Stimulated activated CD4-positive, alpha-beta T cell treated with anti-CD3 and anti-CD28 coated beads, TNF-alpha, amount 100 ng/mL, for 24 hours (primary cell): ENCODE measurements at places on chromosomes 11 and 22.

- DNase-seq = peak; percentile 68
Measured at GRCh38 chr11:64246871-64247728, at the start of gene PPP1R14B. Gene PPP1R14B, minus strand, starts transcription at chr11:64246943. Its CDS starts 270 bp downstream, at chr11:64246673.

GRCh38 chr11:46555267-46556054, 38.4 kb downstream of the AMBRA1 start:
- DNase-seq = no peak

- DNase-seq = no peak
Measured at GRCh38 chr11:8375932-8376331, 112.3 kb upstream of the LMO1 start.

GRCh38 chr11:110196241-110196754, 100.1 kb downstream of the RDX start:
- DNase-seq = no peak

GRCh38 chr11:44607987-44608386, 42.5 kb downstream of the CD82 start:
- no peak for DNase-seq

- no peak for DNase-seq
Measured at GRCh38 chr11:32416301-32416700, 19.0 kb downstream of the WT1 start.

DNA sequence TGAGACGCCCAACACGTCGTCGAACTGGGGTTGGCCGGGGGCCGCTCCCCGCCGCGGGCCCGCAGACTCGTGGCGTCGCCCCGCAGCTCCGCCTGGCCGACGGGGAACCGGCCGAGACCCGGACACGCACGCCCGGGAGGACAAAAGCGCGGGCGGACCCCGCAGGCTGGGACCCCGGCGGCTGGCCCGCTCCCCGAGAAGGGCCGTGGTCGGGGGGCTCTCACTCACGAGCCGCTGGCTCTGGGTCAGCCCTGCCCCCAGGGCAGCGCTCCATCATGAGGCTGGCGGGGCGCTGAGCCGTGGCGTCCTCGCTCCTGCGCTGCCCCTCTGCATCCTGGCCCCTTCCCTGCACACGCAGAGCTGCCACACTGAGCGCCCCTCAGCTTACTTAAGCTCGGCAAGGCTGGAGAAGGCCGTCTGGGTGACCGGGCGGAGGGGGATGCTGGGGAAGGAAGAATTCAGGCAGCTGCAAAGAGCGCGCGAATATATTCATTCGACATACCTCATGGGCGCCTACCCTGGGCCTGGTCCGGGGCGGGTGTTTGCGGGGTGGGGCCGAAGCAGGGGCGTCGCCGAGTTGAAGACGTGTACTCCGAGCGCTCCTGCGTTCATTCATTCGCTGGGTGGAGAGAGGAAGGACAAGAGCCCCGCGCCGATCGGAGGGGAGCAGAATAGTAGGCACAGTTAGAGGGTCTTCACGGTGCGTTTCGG, 579 bp upstream of the CYB5R2 start:
- DNase-seq = no peak

DNA sequence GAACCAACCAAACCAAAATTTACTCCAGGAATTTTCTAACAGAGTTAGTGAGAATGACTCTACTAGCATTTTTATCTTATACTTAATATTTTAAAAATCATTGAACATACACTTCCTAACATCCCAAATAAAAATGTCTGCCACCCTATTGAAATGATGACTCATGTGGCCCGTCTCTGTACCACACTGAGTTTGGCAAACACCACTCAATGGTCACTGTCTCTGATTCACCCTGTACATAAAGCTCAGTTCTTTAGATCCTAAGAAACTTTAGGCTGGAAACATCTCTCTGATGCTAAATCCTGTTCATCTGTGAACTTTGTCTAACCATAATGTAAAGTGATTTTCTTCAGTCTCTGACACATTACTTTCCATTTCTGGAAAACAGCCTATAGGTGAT, 182.0 kb downstream of the CWF19L2 start:
- DNase-seq = no peak

- no peak for DNase-seq
Measured at GRCh38 chr11:130608287-130608686, 159.8 kb downstream of the ADAMTS15 start.

GRCh38 chr11:70066136-70066520, 12.0 kb upstream of the ANO1 start:
- DNase-seq = no peak

GRCh38 chr11:110614031-110614430, 98.2 kb downstream of the ARHGAP20 start:
- no peak for DNase-seq

- DNase-seq = no peak
Measured at GRCh38 chr11:35088676-35089075, 50.3 kb upstream of the CD44 start.

GRCh38 chr11:44002191-44003093, 45.3 kb upstream of the ACCSL start:
- DNase-seq = no peak

GRCh38 chr11:5339771-5340322, 3.5 kb downstream of the OR51B5 start:
- DNase-seq = no peak

- DNase-seq = no peak
Measured at GRCh38 chr11:46639197-46639839, 22.0 kb downstream of the ATG13 start.

- no peak for DNase-seq
Measured at GRCh38 chr11:59259867-59260475, 47.2 kb upstream of the MPEG1 start.

GRCh38 chr22:43152357-43153071, 1.2 kb downstream of the TSPO start:
- peak; percentile 38 for DNase-seq

- DNase-seq = no peak
Measured at GRCh38 chr22:18121954-18122554, 11.4 kb downstream of the TUBA8 start.

DNA sequence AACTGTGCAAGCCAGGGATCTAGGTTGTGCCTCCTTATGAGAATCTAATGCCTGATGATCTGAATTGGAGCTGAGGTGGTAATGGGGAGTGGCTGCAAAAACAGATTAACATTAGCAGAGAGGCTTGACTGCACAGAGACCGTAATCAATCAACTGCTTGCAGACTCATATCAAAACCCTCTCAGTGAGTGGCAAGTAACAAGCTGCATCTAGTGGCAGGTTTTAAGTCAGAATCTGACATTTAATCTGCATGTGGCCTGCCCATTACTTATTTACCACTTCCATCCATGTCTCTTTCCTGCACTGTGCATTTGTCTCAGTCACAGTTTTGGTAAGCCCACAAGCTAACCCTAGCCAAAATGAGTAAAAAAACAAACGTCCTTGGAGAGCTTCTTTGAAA, 11.2 kb downstream of the C11orf58 start:
- no peak for DNase-seq

DNA sequence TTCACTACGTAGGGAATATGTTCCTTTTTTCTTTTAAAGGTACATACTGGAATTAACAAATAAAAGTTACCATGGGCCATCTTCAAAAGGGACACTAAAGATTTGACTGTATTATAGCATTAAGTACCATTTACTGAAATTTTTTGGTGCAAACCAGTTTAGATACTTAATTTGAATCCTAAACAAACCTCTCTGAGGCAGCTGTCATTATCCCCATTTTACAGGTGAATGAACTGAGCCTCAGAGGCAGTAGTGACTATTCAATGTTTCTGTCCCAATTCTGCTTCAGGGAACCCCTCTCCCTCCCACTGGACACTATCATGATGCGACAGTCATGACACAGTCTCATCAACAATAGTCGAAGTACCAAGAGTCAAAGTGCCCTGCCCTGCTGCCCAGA, 76.2 kb upstream of the PHF21A start:
- DNase-seq = no peak

GRCh38 chr22:41991111-41991510, 7.5 kb upstream of the WBP2NL start:
- DNase-seq = no peak

GRCh38 chr11:75518204-75518549, 7.6 kb downstream of the GDPD5 start:
- no peak for DNase-seq

- peak; percentile 44 for DNase-seq
Measured at GRCh38 chr11:118841469-118842242, 42.0 kb upstream of the CXCR5 start.

DNA sequence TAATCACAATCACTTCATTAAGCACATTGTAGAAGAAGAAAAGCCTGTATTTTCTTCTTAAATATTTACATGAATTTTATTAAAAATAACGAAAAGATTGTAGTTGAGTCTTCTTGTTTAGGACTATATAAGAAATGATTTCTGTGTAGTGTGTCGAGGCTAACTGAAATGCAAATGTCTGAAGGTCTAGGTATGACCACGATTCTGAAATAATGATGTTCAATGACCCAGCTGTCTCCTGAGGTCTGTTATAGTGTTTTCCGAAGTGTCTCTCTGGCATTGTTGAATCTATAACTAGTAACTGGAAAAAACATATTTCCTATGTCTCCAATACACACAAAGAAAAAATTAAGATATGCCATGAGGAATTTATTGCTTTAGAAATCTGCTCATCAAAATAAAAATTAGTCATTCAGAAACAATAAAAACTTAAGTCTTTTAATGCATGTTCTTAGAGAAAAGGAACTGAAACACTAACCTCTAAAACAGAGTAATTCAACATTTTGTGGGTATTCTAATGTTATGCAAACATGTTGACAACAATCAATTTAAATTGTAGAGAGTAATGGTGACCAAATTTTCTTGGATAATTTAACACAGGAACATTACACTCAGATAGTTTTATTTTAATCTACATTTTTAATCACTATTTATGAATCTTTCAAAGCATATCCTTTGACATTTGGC, 55.0 kb downstream of the CASP12 start:
- no peak for DNase-seq

DNA sequence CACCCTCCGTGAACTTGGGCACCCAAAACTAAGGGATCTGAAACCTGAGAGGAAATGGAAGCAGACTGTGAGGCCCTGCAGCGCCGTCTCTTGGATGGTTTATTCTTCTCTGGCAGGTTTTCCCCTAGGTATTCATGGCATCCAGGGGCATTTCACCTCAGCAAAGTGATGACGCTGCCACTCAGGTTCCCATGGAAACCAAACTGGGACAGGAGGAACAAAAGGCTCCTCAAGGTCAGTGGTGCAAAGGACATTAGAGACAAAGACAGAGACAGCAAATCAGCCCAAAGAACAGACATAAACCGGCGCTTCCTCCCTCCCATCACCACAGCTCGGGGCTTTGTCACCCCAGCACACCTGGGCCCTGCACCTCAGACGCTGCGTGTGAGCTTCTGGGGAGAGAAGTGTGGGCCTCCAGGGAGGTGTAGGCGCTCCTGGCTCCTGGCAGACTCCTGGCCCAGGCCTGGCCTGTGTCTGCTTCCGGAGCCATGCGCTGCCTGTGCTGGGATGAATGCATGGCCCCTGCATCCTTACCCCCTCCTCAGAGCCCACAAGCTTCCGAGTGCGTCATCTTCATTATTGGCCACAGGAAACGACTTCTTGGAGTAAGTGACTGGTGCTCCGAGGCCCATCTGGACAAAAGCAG, 5.9 kb downstream of the TP53AIP1 start:
- no peak for DNase-seq

DNA sequence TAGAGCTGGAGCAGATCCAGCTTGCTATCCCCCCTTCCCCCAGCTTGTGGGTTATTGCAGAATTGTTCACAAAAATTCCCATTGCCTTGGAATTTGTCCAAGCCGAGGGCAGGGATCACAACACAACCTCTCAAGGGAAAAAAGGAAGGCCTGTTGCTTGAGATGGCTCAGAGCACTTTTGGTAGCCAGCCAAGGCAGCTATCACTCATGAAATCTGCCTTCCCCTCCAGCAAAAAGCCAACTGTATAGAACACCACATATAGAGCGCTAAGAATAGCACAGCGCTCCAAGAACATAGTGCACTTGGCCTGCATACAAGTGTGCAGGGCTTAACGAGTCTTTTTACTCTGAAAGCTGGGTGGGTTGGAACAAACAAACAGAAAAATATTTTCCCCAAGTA, 46.2 kb downstream of the FAM83F start:
- no peak for DNase-seq

GRCh38 chr11:65440831-65441499, 18.4 kb downstream of the NEAT1 start:
- no peak for DNase-seq

DNA sequence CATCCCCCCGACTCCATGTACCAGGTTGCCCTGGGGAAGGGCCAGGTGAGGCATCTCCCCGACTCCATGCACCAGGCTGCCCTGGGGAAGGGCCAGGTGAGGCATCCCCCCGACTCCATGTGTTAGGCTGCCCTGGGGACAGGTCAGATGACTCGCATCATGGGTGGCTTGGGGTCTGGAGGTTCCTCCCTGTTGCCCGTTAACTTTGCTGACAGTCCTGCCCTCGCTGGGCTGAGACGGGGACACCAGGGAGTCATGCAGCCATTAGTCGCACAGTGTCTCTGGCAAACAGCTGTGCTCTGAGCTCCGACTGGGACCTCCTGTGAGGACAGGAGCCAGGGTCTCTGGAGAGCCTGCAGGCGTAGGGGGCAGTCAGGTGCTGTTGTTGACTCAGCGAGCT, 336.1 kb downstream of the TBC1D22A start:
- no peak for DNase-seq

DNA sequence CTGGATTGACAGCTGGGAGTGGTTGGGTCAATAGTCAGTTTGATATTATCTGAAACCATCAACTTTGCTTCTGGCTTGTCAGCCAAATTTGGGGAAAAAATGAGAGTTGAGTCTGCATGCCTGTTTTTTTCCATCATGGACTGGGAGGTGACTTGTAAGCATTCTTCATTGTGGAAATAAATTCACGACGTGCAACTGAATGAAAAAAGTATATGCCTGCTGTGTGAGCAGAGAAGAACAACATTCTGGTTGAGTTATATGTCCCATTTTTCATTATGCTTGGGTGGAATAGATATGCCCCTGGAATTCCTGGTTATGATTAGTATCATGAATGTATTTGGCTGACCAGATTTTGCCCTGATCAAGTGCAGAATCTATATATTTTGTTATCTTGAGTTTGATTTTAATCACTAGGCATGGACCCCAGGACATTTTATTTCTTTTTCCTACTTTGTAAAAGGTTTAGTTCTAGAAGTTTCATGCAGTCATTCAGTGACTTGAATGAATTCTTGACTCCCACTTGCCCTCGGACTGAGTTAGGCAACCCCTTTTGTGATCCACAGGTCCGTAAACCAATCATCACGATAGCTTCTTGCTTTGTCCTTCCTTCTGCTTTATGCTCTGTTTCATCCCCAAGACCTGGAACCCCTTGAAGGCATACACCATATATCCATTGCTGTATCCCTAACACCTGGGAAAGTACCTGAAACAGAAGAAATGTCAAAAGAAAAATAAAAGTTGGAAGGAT, 205.8 kb downstream of the NAV2 start:
- DNase-seq = no peak

GRCh38 chr11:31641477-31642062, 132.0 kb downstream of the ELP4 start:
- DNase-seq = no peak

GRCh38 chr11:65866509-65867283, 5.9 kb downstream of the EFEMP2 start:
- DNase-seq = no peak

DNA sequence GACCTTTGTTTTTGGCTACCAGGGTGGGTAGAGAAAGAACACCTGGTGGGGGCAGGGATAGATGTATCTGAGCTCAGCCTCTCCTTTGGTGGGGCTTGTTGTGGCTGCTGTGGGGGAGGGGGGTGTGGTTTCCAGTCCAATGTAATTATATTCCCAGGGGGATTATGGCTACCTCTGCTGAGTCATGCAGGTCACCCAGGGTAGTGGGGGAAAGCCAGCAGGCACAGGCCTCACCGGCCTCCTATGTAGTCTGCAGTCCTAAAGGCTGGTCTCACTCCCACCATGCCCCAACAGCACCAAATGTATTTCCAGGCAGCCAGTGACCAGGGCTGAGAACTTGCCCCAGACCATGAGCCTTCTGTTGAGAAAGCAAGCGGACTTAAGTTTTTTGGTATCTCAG, 119.6 kb downstream of the DYNC2H1 start:
- no peak for DNase-seq
